ENCODE measurements at places on chromosomes 1 and 21.

DNA sequence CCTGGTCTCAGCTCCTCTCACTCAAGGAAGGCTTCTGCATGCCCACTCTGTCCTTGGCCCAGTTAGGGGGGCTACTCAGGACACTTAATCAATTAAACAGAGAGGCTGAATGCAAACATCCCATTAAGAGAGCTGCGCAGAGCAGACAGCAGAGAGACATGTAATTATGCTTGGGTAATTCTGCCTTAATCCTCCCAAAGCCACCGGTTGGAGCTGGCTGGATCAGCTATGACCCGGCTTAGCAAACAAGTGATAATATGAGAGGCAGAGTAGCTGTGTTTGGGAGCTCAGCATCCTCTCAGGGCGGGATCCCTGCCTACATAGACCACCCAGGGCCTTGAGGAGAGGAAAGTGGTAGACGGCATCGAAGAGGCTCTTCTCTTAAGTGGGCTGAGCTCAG lies 183.2 kb downstream of the GRIK3 start:
- DNase-seq: no peak

DNA sequence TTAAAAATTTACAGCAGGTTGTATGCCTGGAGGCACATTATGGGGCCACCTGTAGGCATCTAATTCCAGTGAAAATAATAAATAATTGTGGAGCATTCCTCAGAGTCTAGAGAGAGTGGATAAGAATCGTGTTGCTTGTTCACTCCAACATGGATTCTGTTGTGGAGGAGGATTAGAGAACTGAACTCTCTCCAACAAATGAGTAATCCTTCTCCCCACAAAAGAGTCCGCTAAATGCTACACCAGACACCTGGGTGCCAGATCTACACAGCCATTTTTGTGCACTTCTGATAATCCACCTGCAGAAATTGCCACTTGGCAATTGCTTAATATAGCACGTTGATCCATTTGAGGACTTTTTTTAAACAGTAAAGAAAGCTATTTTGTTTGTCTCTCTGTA lies 113.7 kb upstream of the DPYD start:
- no peak for DNase-seq

- DNase-seq: no peak
Observed at GRCh38 chr1:76023669-76024435, 50.7 kb upstream of the ST6GALNAC3 start.

DNA sequence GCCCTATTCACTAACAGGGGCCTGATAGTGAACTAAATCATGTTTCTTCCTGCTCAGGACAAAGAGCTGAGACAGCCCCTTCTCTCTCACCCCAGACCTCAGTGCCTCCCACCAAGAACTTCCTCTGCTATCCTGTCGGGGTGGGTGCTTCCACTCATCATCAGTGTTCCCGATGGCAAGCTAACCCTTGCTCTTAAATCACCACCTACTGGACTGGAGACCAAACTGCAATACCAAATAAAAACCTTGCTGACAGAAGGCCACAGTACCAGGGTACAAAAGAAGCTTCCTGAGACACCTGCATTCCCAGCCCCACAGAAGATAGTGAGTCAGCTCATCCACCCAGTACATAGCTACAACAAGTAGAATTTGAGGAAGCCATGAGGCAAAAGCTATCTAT lies 799.5 kb downstream of the LTN1 start:
- DNase-seq: no peak

- no peak for DNase-seq
Observed at GRCh38 chr21:35102488-35103371, 53.6 kb upstream of the RUNX1 start.

GRCh38 chr1:117058810-117059209 lies 1.3 kb upstream of the TTF2 start:
- DNase-seq: no peak

DNA sequence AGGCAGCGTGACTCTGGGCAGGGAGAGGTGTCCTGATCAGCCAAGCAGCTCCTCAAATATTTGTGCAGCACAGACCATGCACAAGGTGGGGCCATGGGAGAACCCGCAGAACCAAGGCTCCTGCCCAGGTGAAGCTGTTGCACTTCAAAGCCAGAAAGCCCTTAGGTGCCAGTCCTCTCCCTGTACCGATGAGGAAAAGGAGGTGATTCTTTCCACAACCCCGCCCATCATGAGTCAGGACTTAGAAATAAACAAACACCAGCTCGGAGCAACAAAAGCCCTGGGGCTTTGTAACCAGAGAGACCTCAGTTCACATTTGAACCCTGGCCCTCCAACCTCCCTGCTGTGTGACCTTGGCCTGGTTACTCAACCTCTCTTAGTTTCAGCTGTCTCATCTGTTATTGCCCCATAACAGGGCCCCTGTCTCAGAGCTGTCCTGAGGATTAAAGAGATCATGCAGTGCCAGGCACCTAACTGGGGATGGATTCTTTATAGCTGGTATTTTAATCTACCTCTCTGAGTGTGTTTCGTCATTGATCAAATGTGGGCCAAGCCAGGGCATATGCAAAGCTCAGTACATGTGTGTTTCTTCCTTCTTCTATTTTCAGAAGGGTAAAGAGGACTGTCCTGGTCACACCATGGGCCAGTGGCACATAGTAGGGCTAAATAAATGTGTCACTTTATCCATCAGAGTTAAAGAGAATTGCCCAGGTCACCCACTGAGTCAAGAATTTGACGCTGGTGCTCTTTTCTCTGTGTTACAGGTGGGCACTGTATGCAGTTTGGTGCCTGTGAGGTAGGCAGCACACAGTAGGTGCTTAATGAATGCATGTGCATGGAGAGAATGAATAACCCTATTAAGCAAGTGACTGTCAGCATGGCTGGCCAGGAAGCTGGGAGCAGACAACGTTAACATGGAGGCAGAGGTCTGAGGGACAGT lies 1.4 kb downstream of the LDLRAD1 start:
- no peak for DNase-seq

DNA sequence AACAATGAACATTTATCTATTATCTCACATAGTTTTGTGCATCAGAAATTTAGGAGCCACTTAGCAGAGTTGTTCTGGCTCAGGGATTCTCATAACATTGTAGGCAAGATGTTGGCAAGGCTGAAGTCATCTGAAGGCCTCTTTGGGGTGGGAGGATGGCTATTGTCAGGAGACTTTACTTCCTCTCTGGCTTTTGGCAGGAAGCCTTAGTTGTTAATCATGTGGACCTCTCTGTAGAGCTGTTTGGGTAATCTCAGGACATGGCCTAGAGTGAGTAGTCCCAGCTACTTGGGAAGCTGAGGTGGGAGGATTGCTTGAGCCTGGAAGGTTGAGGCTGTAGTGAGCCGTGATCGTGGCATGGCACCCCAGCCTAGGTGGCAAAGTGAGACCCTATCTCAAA lies 40.2 kb downstream of the RASAL2 start:
- no peak for DNase-seq

GRCh38 chr1:108747171-108747850 lies 837 bp downstream of the STXBP3 start:
- no peak for DNase-seq

DNA sequence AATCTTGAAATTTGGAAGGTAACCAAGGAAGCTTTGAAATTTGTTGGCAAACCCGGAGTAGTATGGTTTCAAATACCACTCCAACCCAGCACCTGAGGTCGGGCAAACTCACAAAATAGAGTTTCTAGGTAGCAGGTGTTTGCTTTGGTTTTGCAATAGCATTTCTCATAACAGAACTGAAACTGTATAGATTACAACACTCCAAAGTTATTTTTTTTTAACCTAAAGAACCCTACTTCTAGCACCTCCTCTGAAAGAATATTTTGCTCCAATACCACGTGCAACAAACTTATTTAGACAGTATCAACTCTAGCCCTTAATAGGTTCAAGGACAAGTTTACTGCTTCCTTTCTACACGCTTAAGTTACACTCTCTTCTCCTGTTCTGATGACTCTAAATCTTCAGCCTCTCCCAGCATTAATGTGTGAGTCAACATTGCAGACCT lies 178.5 kb upstream of the FMN2 start:
- no peak for DNase-seq

DNA sequence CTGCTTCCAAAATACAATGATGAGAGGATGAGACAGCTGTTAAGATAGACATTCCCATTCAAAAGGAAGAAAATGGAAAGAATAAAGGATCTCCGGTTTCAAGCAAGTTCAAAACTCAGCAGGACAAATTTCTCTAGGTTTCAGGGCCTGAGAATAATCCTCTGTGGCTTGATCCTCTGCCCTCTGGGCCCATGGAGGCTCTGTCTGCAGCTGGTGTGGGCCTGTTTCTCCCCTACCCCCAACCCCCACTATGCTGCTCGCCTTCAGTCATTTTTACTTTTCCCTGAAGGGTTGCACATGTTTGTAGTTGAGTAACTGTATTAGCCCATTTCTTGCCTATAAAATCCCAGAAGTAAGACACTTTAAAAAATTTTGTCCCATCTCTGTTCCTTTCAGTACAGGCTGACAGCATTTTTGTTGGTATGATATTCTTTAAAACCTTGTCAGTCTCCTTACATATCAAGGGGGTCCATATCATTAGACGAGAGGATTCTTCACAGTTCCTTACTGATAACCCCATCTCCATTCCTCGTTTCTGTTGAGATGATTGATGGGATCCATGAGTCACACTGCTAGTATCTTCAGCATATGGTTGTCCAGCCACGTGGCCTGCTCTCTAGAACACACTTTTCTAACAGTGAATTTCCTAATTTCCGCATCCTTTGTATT lies 10.5 kb downstream of the ZMYM4 start:
- DNase-seq: no peak

GRCh38 chr1:169161496-169162194 lies 55.2 kb downstream of the ATP1B1 start:
- DNase-seq: no peak

DNA sequence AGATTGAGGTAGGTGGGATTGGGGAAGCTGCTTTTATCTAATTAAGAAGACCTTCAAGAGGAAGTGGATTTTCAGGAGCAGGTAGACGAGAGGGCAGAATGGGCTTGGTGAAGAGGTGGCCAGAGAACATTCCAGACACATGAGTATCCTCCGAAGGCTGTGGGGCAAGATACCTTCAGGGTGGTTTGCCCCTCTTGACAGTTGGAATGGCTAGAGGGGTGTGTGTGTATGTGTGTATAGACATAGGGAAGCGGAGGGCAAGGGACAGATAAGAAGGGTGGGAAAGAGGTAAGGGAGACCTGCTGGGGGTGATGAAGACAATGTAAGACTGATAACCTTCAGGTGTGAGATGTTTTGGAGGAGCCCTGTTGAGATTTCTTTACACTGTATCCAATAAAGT lies 46.8 kb upstream of the TSPAN2 start:
- no peak for DNase-seq

DNA sequence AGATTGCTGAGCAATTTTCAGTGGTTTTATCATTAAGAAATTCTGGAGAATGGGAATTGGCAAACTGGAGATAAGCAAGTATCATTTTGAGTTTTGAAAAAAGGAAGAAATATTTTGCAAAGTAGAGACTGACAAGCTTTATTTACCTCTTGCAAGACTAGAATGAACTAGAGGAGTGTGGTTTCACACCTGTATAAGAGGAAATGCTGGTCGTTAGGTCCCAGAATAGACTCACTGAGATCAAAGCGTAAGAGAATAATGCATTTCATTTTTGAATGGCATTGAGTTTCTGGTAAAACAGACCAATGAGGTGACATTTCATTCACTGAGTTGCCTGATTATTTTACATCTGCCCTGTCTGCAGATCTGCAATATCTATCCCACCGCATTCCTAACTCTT lies 308.1 kb downstream of the ADGRL2 start:
- DNase-seq: no peak

- no peak for DNase-seq
Observed at GRCh38 chr1:171595324-171595723, 26.7 kb upstream of the MYOCOS start.

DNA sequence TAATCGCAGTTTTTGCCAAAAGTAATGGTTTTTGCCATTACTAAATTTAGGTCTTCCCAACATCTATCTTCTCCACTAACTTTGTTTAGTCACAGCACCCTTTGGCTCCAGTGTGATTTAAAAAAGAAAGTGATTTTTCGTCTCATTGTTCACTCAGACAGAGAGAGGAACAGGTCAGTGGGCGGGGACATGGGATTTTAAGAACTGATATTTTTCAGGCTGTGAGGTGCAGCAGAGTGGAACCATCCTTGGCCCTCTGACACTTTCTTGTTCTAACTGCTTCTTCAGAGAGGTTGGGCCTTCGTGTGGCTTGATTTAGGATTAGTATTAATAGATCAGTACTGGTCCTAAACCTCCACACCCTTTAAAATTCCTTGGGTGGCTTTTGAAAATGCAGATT lies 38.8 kb downstream of the CASQ2 start:
- no peak for DNase-seq

GRCh38 chr1:109990302-109990653 lies 5.7 kb downstream of the AHCYL1 start:
- no peak for DNase-seq

- no peak for DNase-seq
Observed at GRCh38 chr1:76833151-76833550, 34.1 kb upstream of the ST6GALNAC5 start.

- no peak for DNase-seq
Observed at GRCh38 chr1:207234690-207235089, 86.8 kb upstream of the CD55 start.

GRCh38 chr21:22728091-22728490 lies 1729.9 kb downstream of the NCAM2 start:
- no peak for DNase-seq

DNA sequence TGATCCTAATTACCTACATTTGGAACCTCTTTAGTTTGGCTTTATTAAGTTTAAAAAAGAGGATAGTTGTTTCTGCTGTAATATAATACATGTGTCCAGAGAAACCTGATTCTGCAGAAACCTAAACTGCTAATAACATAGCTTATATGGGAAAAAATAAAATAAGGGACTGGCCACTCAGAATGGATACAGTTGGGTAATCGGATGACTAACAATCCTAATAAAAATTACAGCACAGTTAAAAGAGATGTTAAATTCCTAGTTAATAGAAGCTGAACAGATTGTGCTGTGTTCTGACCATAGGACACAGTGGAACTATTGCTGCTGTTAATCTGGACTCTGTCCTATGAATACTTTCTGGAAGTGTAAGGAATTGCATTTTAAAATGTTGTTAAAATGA lies 16.0 kb downstream of the ARV1 start:
- no peak for DNase-seq

GRCh38 chr21:45852886-45853400 lies 128.6 kb upstream of the COL6A1 start:
- no peak for DNase-seq

- no peak for DNase-seq
Observed at GRCh38 chr1:21614419-21615115, 54.6 kb downstream of the RAP1GAP start.

- DNase-seq: no peak
Observed at GRCh38 chr1:230429067-230429735, 3.1 kb upstream of the PGBD5 start.

- DNase-seq: no peak
Observed at GRCh38 chr1:214579183-214579582, 23.8 kb upstream of the CENPF start.

- no peak for DNase-seq
Observed at GRCh38 chr1:157087030-157087429, 12.6 kb downstream of the ETV3L start.
